Nephron progenitor cell (in vitro differentiated cells): ENCODE measurements at places on chromosomes 5 and 9.

DNA sequence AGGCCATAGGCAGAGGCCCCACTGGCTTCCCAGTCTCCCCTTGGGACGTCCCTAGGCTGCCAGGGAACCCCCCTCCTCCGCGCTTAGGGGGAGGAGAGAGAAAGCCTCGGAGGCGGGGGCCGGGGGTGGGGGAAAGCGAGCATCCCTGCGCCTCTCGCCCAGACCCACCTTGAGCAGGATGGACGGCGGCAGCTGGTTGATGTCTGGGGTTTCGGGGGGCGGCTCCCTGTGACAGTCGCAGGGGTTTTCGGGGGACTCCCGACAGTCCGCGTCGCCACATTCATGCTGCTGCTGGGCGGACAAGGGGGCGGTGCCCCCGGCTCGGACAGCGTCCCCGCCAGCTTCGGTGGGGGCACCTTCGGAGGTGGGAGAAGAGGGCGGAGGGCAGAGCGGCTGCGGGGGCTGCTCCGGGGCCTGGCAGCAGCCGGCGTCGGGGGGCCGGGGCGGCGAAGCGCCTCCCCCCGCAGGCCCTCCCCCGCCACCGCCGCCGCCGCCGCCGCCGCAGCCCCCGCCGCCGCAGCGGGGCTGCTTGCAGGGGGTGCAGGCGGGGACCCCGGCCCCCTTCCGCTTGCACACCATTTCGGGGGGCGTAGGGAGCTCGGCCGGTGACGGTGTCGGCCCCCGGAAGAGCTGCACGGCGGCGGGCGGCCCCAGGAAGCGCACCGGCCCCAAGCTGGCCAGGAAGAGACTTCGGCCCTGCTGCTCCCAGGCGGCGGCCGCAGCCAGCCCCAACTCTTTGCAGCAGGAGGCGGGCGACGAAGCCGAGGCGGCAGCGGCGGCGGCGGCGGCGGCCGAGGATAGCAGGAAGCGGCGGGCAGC lies 1.2 kb downstream of the FBXL17 start:
- peak; percentile 69 for DNase-seq

GRCh38 chr5:55714339-55714738 lies 2.2 kb upstream of the SLC38A9 start:
- no peak for DNase-seq

DNA sequence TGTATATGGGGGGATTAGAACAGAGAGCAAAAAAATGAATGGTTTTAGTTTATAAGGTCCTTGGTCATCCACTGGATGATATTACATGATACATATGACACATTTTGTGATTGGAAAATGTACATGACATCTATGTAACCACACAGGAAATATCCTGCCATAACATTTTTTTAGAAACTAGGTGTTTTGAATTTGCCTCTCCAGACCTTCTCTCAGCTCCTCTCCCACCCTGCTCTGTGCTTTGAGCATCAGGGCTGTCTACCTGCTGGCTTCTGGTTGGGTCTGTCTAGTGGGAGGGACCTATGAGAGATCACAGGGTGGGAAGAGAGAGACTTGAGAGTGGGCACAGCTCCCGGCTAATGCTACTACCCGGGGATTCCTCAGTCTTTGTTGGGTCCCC lies 24.4 kb downstream of the AKNA start:
- DNase-seq = no peak

GRCh38 chr5:163503106-163504078 lies 2.0 kb upstream of the MAT2B start:
- peak; percentile 40 for DNase-seq

GRCh38 chr5:39055027-39055767 lies 19.0 kb downstream of the RICTOR start:
- DNase-seq = no peak

DNA sequence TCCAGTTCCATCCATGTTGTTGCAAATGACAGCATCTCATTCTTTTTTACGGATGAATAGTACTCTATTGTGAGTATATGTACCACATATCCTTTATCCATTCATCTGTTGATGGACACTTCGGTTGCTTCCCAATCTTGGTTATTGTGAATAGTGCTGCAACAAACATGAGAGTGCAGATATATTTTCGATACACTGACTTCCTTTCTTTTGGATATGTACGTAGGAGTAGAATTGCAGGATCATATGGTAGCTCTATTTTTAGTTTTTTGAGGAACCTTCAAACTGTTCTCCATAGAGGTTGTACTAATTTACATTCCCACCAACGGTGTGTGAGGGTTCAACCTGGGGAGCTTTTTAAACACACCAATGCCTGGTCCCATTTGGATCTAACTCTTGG lies 22.3 kb downstream of the GALNT12 start:
- no peak for DNase-seq

GRCh38 chr5:1471997-1472963 lies 27.0 kb upstream of the SLC6A3 start:
- no peak for DNase-seq

DNA sequence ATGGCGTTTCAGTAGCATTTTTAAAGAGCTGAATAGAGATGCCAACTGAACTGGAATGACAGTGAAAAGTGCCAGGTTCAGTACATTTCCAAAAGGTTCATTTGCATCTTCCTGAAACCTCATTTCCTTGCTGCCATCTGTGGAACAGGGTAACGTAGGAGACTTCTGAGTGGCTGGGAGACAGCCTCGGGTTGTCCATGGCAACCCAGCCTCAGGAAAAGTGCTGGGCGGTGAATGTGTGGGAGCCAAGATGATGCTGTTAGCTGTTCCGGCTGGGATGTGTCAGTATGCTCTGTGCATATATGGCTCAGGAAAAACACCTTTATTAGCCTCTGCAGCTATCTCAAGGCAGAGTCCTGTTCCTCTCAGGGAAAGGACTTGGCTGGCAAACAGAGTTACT lies 87.5 kb downstream of the KLHL3 start:
- no peak for DNase-seq

- no peak for DNase-seq
Observed at GRCh38 chr5:155260798-155261197, 247.2 kb downstream of the KIF4B start.

DNA sequence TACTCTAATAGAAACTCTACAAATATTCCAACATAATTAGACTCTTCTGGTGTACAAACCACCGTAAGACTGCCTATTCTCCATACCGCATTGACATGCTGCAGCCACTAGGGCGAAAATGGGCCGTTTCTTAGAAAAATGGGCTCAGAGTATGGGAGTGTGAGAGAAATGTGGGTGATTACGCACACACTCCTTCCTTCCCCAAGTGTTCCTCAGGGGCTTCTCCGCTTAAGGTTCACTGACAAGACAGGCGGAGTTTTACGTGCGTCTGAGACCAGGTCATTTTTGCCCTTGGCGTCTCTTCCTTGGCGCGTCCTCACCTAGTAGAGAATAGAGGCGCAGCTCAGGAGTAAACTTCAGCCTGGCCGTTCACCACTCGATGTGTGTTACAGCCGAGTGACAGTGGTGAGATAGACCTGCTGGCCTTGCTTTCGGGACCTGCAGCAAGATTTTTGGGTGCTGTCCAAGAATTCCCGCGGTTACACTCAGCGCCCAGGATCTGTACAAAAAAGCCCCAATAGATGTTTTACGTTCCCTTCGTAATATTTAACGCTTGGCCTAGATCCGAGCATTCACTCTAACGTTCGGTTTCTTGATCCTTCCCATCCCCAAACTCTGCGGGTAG lies 1.8 kb upstream of the NTRK2 start:
- peak; percentile 34 for DNase-seq

- no peak for DNase-seq
Observed at GRCh38 chr5:135393691-135394090, 5.3 kb downstream of the MACROH2A1 start.

- no peak for DNase-seq
Observed at GRCh38 chr5:59905188-59905587, 11.7 kb upstream of the PDE4D start.

- no peak for DNase-seq
Observed at GRCh38 chr5:172417983-172418630, 36.2 kb downstream of the SH3PXD2B start.

DNA sequence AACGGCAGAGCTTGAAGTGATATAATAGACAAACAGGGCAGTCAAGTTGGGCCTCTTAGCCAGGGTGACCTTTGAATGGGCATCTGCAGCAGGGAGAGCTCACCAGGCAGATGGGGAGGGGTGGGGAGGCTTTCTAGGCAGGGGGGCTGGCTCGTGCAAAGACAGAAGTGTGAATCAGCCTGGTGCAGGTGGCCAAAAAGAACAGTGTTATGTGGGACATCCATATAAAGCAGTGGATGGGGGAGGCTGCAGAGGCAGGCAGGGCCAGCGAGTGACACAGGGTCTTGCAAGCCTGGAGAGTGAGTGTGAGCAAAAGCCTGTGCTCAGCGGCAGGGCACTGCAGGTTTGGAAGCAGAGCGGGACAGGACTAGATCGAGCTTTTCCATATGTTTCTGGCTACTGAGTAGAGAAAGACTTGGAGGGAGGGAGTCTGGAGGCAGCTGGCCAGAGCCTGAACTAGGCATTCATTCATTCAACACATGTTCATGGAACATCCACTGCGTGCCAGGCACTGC lies 14.2 kb upstream of the TTLL11 start:
- DNase-seq = no peak

GRCh38 chr5:16888694-16889124 lies 47.4 kb downstream of the MYO10 start:
- no peak for DNase-seq

DNA sequence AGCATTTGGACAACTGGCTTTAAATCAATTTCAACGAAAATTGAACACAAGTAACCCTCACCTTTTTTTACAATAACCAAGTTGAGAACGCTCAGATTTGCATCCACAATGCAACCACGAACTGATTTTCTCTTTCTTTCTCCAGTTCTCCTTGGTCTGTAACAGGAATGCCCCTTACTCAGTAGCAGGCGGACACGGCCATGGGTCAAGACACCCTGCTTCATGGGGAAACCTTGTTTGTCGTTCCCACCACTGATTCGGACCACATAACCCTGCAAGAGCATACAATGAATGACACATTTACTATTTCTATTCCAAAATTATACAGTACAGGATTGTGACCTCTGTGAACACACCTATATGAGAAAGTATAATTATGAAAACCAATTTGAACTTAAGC lies 1.4 kb downstream of the RPS6 start:
- DNase-seq = peak; percentile 27

- DNase-seq = no peak
Observed at GRCh38 chr9:15203581-15203980, 103.4 kb downstream of the TTC39B start.

- DNase-seq = no peak
Observed at GRCh38 chr5:143195491-143195890, 208.0 kb downstream of the NR3C1 start.

GRCh38 chr5:30401479-30402058 lies 791.9 kb upstream of the CDH6 start:
- peak; percentile 55 for DNase-seq

GRCh38 chr9:121718084-121718483 lies 66.7 kb downstream of the DAB2IP start:
- peak; percentile 49 for DNase-seq

DNA sequence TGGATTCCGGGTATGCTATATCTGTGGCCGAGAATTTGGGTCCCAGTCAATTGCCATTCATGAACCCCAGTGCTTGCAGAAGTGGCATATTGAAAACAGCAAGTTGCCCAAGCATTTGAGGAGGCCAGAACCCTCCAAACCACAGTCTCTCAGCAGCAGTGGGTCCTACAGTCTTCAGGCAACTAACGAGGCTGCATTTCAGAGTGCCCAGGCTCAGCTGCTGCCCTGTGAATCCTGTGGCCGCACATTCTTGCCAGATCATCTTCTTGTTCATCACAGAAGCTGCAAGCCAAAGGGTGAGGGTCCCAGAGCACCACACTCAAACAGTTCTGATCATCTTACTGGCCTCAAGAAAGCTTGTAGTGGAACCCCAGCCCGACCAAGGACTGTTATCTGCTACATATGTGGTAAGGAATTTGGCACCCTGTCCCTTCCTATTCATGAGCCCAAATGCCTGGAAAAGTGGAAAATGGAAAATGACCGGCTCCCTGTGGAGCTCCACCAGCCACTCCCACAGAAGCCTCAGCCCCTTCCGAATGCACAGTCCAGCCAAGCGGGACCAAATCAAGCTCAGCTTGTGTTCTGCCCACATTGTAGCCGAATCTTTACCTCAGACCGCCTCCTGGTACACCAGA lies 23.0 kb downstream of the ZNF474 start:
- DNase-seq = no peak

DNA sequence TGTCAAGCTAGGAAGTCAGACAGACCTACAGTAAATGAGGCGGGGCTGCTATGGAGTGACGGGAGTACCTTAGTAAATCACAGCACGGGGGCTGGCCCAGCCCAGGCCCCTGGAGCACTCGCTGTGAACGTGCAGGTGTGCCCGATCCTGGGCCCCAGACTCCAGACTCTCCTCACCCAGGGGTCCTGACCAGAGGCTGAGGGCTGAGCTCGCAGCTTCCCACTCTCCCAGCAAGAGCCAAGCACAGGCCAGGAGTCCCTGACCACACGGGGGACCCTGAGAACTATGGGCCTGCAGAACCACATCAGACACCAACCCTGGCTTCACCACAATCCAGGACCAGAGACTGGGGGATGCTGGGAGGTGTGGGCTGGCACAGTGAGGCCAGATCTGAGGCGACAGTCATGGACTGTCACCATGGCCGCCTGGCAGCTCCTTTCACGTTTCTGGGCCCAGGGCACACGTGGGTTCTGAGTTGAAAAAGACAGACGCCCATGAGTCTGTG lies 73.4 kb downstream of the ADAMTS2 start:
- DNase-seq = no peak

DNA sequence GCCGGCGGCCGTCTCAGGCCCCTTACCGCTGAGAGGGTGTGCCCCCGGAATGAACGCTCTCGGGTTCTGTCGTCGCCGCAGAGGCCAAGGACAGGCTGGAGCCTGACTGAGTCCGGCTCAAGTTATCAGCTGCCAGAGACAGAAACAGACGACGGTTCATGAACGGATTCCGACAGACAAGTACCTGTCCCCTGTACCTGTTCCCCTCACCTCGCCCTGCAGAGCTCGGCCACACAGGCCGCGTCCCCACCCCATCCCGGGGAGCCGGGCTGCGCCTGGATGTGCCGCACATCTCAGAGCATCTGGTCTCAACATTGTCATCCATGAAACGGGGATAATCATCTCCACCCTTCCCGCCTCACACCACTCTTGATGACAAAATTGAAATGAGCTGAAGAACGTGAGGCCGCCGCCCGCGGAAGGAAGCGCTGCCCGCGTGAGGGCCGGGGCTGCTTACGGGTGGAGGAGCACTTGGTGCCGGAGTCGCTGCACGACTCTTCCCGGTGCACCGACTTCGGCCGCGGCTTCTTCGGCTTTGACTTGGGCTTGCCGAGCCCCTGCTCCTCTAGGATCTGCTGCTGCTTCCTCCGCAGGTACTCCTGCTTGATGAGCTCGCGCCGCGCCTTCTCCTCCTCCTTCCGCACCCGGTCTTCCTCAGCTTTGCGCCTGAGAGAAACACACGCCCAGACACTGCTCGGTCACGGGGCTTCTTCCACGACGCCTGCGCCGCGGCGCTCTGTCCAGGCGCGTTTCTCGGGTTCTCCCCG lies 89.2 kb downstream of the CAMSAP1 start:
- no peak for DNase-seq
